ENCODE measurements at places on chromosomes 5 and 9.
A peak's percentile ranks its signal among the peaks of the same experiment; 100 is the strongest.

DNA sequence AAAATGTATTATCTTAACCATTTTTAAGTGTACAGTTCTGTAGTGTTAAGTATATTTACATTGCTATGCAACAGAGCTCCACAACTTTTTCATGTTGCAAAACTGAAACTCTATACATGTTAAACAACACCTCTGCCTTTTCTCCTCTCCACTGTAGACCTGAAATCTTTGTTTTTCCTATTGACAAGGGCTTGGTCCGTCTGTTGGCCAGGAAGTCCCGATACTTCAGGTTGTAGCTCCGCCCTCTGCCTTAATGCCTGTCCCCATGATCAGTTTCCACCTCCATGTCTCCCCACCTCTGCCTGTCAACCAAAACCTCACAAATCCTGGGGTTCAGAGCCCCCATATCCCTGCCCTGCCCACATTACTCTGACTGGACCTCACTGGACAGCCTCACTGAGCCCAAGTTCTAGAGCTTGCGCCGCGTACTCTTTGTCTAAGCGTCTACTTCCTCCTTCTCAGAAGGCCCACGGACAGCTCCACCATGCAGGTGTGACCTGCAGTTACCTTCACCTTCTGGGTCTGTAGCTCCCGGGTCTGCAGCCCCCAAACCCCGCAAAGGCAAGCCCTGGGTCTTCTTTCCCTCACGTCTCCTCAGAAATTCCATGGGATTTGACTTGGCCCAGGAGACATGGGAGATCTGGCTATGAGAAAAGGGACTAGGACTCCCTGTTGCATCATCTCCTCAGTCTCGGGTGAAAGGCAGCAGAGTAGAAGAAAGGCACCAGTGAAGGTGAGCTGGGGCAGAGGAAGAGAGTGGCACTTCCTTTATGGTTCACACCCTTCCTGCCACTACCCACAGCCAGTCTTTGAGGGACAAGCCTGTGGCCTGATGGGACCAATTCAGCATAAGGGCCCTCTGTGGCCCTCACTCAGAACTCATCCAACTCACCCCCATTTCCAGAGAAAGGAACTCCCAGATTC lies 8.0 kb downstream of the GLIPR2 start:
- peak overlapping the region; percentile 87 for H3K27ac ChIP-seq
- peak; percentile 45 for DNase-seq
- H3K4me1 ChIP-seq, result peaks cover 92% of the 10 kb centered on the region
- no peaks in the 10 kb centered on the region for H3K27me3 ChIP-seq
- peak overlapping the region; percentile 94 for H3K4me3 ChIP-seq

GRCh38 chr5:180802325-180803180 lies at the start of gene MGAT1:
TSS of gene MGAT1 (minus strand) at chr5:180802806. CDS start at chr5:180792971, 9,835 bp downstream.
- DNase-seq, result peak; percentile 70
- H3K27me3 ChIP-seq, result no peaks in the 10 kb centered on the region
- peak within 1 kb of the TSS; percentile 89 for H3K27ac ChIP-seq
- H3K36me3 ChIP-seq, result peaks cover 15% of the 10 kb centered on the region
- H3K4me3 ChIP-seq, result peak within 1 kb of the TSS; percentile 90

- H3K4me3 ChIP-seq, result no peak overlapping the region
- no peaks in the 10 kb centered on the region for H3K36me3 ChIP-seq
- no peak for DNase-seq
- no peak overlapping the region for H3K27ac ChIP-seq
- H3K4me1 ChIP-seq, result no peaks in the 10 kb centered on the region
- H3K27me3 ChIP-seq, result no peaks in the 10 kb centered on the region
Measured at GRCh38 chr5:125480911-125481310, 734.5 kb upstream of the ZNF608 start.

DNA sequence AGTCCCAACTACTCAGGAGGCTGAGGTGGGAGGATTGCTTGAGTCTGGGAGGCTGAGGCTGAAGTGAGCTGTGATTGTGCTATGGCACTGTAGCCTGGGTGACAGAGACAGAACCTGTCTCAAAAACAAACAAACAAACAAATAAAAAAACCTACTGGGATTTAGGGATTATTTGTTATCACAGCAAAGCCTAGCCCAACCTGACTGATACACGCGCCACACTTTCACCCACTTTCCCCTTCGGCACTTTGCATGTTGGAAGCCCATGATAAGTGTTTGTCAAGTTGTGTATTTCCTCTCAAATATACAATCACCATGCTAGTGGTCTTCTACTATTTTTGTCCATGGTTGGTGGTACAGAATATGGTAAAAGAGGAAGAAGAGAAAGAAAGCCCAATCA lies 50.5 kb upstream of the STC2 start:
- H3K4me1 ChIP-seq, result no peaks in the 10 kb centered on the region
- peaks cover 2% of the 10 kb centered on the region for H3K27me3 ChIP-seq

All from CD4-positive, CD25-positive, alpha-beta regulatory T cell (primary cell).